ENCODE measurements at places on chromosomes 3 and 15. TPM values are rescaled to one million over a fixed set of nuclear protein-coding genes. Genes with fewer than 3 reads are reported as not detected.

The SLC28A2 gene
- 1.2 TPM for total RNA-seq

The TUSC7 gene
- not detected for total RNA-seq

DNA sequence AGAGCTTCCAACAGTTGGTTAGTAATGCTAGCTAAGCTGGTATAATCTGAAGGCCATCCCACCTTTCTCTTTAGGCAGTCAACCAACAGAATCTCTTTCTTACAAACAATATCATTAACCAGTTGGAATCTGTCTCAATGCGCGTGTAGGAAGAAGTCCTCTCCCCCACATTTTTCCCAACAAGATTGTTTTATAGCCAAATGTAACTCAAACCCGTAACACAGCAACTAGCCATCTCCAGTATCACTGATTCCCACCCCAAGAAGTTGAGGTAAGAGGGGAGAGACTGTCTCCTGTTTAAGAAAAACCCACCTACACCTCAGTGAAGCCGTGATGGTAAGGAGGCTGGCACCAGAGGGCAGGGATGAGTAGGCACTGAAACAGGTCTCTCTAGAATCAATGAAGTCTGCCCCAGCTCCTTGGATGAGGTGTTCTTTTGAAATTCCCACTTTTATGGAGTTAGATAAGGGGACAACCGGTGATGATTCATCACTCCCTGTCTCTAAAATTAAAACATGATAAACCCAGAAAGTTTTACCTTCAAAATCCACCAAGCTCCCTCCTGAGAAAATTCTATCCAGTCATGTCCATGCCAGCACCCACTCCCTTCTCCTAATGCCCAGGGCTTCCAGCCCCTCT lies 30.9 kb downstream of the CDC25A start:
- DNase-seq, result no peak
- peaks cover 4% of the 10 kb centered on the region for H3K4me1 ChIP-seq
- H3K27me3 ChIP-seq, result no peaks in the 10 kb centered on the region

- H3K4me1 ChIP-seq, result no peaks in the 10 kb centered on the region
- H3K27ac ChIP-seq, result no peak overlapping the region
- no peak for DNase-seq
- H3K4me3 ChIP-seq, result no peak overlapping the region
Observed at GRCh38 chr3:185420762-185421161, 57.8 kb downstream of the MAP3K13 start.

DNA sequence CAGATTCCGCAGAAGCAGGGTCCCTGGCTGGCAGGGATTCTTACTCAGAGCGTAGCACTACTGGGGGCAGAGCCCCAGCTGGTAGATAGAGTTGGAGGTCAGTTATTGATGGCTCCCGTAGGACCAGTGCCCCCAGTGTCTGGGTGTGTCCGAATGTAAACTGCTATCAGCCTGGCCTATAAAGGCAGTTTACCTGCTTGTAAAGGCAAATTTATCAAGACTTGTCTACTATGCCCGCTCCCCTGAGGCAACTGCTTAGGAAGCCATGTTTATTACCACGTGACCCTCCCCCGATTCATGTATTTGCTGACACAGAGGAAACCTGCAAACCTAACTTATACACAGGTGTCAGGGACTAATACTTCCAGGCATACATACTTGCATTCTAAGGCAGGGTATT lies 607 bp upstream of the PPP1R14D start:
- DNase-seq, result no peak
- no peaks in the 10 kb centered on the region for H3K27me3 ChIP-seq
- H3K36me3 ChIP-seq, result peaks cover 8% of the 10 kb centered on the region
- peaks cover 9% of the 10 kb centered on the region for H3K4me1 ChIP-seq
- H3K4me3 ChIP-seq, result no peak overlapping the region
- H3K27ac ChIP-seq, result peak overlapping the region; percentile 20

GRCh38 chr3:156635973-156636372 lies 38.4 kb upstream of the TIPARP start:
- H3K27ac ChIP-seq, result no peak overlapping the region
- H3K4me1 ChIP-seq, result no peaks in the 10 kb centered on the region
- DNase-seq, result no peak
- no peaks in the 10 kb centered on the region for H3K36me3 ChIP-seq
- no peaks in the 10 kb centered on the region for H3K27me3 ChIP-seq

DNA sequence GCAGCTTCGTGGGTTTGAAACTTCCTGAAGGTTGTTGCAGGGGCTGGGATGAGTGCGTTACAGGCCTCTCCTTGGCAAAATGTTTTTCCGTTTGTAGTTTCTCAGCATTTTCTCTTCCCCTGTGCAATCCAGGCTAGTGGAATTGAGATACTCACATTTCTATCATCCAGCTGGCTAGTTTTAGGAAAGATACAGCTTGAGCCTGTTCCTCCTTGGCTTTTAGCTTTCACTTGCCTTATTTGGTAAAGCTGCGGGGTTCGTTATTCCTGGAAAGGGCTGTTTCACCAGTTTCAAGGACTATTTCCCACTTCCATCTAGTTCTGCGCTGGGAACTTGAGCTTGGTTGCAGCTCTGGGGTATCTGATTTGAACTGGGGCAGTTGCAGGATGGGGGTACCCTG lies 90.3 kb downstream of the ITPR1 start:
- H3K36me3 ChIP-seq, result no peaks in the 10 kb centered on the region
- peak overlapping the region; percentile 32 for H3K27ac ChIP-seq
- peaks cover 7% of the 10 kb centered on the region for H3K27me3 ChIP-seq

GRCh38 chr3:171446801-171447578 lies 13.2 kb downstream of the TNIK start:
- no peak for DNase-seq
- H3K4me1 ChIP-seq, result peaks cover 1% of the 10 kb centered on the region
- no peak overlapping the region for H3K4me3 ChIP-seq
- no peak overlapping the region for H3K27ac ChIP-seq
- no peaks in the 10 kb centered on the region for H3K36me3 ChIP-seq
- H3K27me3 ChIP-seq, result no peaks in the 10 kb centered on the region

DNA sequence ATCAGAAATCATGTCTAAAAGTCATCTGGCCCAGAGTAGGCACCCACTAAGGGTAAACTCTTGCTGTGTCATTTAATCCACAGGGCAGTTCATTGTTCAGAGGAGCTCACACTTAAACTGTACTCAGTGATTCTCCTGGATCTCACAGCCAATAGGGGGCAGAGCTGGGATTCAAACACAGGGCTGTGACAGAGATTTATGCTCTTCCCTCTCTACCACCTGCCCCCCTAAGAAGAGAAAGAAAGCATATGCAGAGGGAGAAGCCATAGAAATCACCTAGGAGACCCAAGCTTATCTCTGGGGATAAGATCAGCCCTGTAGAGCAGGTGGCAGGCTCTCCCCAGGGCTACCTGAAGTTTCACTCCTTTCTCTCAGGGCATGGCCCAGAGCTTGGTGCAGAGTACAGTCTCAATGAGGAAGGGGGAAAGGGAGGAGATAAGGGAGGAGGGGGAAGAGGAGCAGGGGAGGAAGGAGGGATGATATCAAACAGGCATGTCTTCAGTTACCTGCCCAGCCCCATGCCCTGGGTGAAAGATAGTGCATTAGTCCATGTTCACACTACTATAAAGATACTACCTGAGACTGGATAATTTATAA lies 51.8 kb upstream of the ADPGK start:
- peak overlapping the region; percentile 74 for H3K27ac ChIP-seq
- H3K36me3 ChIP-seq, result no peaks in the 10 kb centered on the region
- no peak for DNase-seq
- no peak overlapping the region for H3K4me3 ChIP-seq
- peaks cover 7% of the 10 kb centered on the region for H3K27me3 ChIP-seq
- peaks cover 9% of the 10 kb centered on the region for H3K4me1 ChIP-seq

DNA sequence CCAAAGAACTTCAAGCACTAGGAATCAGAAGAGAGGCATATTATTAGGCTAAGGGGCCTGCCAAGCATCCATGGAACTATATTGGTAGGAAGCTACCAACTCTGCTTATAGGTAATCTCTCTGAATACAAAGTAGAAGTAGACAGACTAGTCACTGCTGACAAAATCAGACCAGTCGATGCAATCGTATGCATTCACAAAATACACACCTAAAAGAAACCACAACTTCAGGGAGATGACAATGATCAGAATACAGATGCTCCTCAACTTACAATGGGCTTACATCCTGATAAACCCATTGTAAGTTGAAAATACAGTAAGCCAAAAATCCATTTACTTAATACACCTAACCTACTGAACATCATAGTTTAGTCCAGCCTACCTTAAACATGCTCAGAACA lies 94.7 kb downstream of the FSIP1 start:
- H3K27ac ChIP-seq, result no peak overlapping the region
- H3K27me3 ChIP-seq, result peaks cover 14% of the 10 kb centered on the region
- DNase-seq, result no peak
- H3K36me3 ChIP-seq, result no peaks in the 10 kb centered on the region
- no peak overlapping the region for H3K4me3 ChIP-seq
